ENCODE measurements at places on chromosomes 11 and 22.

DNA sequence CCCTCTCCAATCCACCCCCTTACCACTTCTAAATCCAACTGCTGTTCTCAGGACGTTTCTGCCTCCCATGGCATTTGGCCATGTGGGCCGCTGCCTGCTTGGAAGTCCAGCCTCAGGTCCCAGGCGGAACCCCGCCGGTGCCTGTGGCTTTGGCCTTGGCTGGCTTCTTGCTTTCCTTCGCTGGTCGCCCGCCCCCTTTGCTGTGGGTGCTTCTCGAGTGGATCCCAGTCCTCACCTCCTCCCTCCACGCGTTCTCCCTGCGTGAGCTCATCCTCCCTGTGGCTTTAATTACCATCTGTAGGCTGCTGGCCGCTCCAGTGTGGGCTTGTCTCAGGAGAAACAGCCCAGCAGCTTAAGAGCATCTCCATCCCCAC lies 111.7 kb downstream of the NECTIN1 start:
- DNase-seq = no peak

DNA sequence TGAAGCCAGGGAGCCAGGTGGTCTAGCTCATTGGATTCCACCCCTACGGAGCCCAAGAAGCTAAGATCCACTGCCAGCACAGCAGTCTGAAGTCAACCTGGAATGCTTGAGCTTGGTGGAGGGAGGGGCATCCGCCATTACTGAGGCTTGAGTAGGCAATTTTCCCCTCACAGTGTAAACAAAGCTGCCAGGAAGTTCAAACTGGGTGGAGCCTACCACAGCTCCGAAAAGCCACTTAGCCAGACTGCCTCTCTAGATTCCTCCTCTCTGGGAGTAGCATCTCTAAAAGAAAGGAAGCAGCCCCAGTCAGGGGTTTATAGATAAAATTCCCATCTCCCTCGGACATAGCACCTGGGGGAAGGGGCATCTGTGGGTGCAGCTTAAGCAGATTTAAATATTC lies 620.3 kb downstream of the NELL1 start:
- no peak for DNase-seq

DNA sequence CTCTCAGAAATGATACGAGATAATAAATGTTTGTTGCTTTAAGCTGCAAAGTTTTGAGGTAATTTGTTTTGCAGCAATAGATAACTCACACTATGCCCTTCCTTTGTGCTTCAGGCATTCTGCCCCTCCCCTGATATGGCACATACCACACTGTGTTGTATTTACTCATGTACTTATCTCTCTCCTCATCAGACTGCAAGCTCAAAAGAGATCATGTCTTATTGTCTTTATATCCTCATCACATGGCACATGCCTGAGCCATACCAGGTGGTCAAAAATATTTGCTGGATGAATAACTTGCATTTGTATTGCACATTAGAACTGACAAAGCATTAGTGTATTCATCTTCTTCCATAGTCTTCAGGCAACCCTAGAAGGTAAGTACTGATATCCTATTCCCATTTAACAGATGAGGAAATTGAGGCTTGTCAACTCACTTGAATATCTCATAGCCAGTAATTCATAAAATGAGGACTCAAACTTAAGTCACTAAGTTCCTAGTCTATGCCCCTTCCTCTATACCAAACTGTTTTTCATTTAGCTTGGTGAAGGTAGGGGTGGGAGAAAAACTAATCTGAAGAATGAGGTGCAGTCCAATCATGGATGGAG lies 83.9 kb upstream of the EED start:
- no peak for DNase-seq

DNA sequence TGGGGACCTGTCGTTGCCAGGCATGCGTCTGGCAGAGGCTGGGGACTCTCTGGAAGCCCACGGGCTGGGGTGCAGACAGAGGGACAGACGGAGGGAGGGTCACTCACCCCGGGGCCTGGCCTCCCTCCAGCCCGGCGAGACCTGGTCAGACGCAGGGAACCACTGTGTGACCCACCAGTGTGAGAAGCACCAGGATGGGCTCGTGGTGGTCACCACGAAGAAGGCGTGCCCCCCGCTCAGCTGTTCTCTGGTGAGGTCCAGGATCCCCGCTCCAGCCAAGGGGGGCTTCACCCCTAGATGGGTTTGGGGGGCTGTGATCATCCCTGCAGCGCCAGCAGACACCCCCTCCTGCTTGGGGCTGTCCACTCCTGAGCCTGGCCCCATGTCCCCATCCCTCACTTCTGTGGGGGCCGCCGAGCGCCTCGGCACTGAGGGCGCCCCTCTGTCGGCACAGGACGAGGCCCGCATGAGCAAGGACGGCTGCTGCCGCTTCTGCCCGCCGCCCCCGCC lies 23.6 kb upstream of the MUC5B start:
- no peak for DNase-seq

DNA sequence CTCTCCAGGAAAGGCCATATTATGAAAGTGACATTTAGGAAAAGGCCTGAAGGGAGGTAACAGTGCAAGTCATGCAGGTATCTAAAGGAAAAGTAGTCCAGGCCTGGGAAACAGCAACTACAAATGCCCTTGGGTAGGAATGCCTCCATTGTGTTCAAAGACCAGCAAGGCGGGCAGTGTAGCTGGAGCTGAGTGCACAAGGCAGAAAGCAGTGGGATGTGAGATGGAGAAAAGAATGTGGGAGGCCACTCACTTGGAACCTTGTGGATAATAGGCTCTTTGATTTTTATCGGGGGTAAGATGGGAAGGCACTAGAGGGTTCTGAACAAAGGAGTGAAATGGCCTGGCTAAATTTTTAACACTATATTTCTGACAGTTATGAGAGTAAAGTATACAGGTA lies 188.6 kb downstream of the PGR start:
- DNase-seq = no peak

DNA sequence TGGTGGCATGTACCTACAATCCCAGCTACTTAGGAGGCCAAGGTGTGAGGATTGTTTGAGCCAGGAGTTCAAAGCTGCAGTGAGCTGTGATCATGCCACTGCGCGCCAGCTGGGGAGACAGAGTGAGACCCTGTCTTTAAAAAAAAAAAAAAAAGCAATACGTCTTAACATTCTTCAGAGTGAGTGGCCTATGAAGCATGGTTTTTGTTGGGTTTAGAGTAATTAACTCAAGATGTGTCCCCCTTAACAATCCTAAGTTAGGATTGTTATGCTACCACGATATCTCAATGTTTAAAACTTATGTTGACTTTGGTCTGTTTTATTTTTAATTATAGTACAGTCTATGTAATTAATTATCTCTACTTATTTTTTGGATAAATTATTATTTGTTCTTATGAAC lies 156.1 kb downstream of the HIPK3 start:
- DNase-seq = no peak

- DNase-seq = no peak
Measured at GRCh38 chr11:933142-933851, 7.6 kb downstream of the AP2A2 start.

GRCh38 chr22:24319451-24319850 lies 48.8 kb downstream of the SPECC1L start:
- no peak for DNase-seq

GRCh38 chr11:78935398-78936068 lies 360.9 kb upstream of the NARS2 start:
- no peak for DNase-seq

DNA sequence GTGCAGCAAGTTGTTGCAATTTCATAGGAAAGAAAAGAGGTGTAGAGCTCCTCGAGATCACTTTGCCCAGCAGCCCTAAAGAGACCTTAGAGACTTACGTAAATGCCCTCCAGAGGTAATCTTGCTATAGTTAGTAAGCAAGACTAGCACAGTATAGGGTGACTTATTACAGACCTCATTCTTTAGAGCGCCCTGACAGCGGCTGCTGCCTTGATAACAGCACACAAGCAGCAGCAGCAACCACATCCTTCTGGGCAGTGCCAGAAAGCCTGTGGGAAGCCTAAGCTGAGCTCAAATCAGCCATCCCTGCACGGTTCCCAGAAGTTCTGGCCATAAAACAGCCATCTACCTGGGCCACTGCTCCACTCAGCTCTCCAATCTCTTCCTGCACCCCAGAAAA lies 22.6 kb upstream of the OR56B1 start:
- DNase-seq = no peak

DNA sequence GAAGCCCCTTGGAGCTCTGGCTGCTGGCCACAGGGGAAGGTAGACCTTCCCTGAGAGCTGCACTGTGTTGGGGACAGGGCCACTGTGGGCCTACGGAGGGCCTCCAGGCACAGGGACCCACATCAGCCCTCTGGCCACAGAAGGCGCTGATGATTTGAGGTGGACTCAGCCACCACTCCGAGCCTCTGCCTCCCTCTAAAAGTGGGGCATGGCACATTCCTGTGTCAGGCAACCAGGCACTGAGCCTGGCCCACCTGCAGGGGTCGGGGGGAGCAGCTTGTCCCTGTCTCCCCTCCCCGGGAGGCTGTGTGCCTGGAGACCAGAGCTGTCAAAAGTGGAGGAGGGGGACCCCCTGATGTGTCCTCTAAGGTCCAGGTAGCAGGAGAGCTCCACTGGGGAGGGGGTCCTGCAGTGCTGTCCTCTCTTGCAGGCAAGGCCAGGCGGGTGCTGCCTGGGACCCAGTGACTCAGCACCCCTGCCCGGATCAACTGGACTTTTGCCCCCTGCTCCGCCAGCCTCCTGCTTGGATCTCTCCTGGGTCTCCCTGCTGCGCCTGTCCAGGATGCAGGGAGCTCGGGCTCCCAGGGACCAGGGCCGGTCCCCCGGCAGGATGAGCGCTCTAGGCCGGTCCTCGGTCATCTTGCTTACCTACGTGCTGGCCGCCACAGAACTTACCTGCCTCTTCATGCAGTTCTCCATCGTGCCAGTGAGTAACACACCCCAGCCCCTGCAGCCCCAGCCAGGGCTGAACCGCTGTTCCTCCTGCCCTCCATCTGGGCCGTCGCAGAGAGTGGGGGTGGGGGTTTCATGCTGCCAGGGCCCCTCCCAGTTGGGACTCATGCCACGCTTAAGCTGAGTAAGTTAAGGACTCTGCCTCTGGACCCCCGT lies 17.5 kb upstream of the CDKN1C start:
- no peak for DNase-seq

Measured in activated CD4-positive, alpha-beta T cell treated with anti-CD3 and anti-CD28 coated beads, Interleukin-2, amount 50 U/mL, for 16 hours (primary cell).